ENCODE measurements at places on chromosomes 2 and 18. TPM values are rescaled to one million over a fixed set of nuclear protein-coding genes. Genes with fewer than 3 reads are reported as not detected.
A peak's percentile ranks its signal among the peaks of the same experiment; 100 is the strongest.

GRCh38 chr2:179410552-179411356 is 146.1 kb upstream of the SESTD1 start:
- DNase-seq, result peak; percentile 40
- no peak overlapping the region for H3K4me3 ChIP-seq
- H3K36me3 ChIP-seq, result no peaks in the 10 kb centered on the region
- H3K27ac ChIP-seq, result no peak overlapping the region

CAPN13 gene
- not detected for total RNA-seq

- H3K36me3 ChIP-seq, result no peaks in the 10 kb centered on the region
- H3K4me3 ChIP-seq, result no peak overlapping the region
- no peaks in the 10 kb centered on the region for H3K4me1 ChIP-seq
- no peak for DNase-seq
- no peaks in the 10 kb centered on the region for H3K27me3 ChIP-seq
Observed at GRCh38 chr18:74229891-74230290, 61.9 kb downstream of the CYB5A start.

ARHGAP15 gene
- 152 TPM for total RNA-seq

MSTN gene
- total RNA-seq, result not detected

DNA sequence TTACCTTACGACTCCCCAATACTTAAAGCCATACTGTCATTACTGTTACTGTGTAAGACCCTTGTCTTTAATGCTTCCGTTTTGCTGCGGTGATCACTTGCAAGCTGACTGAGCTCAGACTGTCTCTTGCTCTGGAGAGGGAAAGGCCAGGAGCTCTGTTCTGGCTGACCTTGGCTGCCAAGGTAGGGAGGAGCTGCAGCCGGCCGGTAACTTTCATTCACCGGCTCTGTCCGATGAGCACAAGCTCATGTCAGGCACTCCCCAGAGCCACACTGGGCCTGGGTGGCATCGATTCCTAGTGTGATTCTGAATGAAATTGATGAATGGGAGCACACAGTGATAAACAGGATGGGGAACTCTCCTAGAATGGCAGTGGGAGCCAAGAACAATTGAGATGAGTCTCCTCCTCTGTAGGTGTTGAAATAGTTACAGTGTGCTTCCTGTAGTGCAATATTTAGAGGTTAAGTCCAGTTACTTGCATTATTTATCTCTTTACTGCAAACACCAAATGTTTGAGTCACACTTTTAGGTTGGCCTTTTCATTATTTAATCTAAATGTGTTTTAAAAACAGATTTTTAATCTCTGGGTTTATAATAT is 100.9 kb downstream of the ATP9B start:
- no peak overlapping the region for H3K4me3 ChIP-seq
- no peaks in the 10 kb centered on the region for H3K4me1 ChIP-seq
- no peak overlapping the region for H3K27ac ChIP-seq
- peaks cover 12% of the 10 kb centered on the region for H3K36me3 ChIP-seq

DNA sequence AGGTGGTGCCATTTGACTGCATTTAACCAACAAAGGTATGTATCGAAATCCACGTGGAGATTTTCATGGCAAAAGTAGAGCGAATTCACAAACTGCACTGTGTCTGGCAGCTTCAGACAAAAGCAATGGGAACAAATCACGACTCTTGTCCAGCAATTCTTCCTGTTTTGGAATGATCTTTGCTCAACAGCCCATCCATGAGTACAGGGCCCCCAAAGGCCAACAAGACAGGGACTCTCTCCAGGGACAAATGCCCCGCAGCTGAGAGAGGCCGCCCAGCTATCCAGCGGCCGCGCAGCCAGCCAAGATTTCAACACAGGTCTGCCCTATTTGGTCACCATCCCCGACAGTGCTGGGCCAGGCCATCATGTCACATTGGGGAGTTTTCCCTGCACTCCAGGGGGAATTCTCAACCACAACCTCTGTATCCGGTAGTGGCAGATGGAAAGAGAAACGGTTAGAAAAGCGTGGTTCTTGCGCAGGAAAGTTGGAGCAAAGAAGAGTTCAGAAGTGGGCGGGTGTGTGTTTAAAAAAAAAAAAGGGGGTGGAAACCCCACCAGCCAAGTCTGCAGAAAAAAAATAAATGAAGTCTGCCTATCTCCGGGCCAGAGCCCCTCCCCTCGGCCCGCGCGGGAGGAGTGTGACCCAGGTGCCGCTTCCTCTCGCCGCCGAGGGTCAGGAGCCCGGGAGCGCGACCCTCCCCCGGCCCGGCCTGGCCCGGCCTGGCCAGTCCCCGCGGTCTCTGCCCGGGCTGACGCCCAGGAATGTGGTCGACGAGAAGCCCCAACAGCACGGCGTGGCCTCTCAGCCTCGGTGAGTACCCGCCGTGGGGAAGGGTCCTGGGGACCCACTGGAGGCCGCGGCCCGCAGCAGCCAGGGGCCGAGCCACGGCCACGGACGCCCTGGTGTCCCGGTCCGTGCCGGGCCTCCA is at the start of gene GYPC:
TSS of gene GYPC (plus strand) at position 659 of the 931 bp plus-strand sequence. CDS start at position 765, 106 bp downstream.
- H3K4me1 ChIP-seq, result peaks cover 34% of the 10 kb centered on the region
- DNase-seq, result peak; percentile 62
- peak within 1 kb of the TSS; percentile 93 for H3K27ac ChIP-seq
- no peaks in the 10 kb centered on the region for H3K27me3 ChIP-seq

REG1B gene
- not detected for total RNA-seq

EPHA4 gene
- 0.91 TPM for total RNA-seq

DNA sequence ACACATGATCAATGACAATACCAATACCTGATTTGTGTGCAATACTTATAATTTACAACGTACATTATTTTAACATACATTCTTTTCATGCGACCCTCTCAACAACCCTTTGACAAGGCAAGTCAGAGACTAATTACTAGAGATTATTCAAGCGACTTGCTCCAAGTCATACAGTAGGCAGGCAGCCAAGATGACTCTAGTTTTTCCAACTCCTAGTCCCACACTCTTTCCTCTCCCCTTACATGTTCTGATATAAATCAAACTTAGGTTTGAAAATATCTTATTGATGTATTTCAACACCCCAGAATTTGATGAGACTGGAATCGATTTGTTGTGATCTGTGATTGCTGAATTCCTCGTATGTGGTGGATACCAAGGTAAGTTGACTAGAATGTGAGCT is 8.0 kb upstream of the CYP27C1 start:
- H3K27me3 ChIP-seq, result peaks cover 34% of the 10 kb centered on the region
- no peaks in the 10 kb centered on the region for H3K36me3 ChIP-seq
- no peak for DNase-seq
- H3K4me3 ChIP-seq, result no peak overlapping the region
- peaks cover 19% of the 10 kb centered on the region for H3K4me1 ChIP-seq

DNA sequence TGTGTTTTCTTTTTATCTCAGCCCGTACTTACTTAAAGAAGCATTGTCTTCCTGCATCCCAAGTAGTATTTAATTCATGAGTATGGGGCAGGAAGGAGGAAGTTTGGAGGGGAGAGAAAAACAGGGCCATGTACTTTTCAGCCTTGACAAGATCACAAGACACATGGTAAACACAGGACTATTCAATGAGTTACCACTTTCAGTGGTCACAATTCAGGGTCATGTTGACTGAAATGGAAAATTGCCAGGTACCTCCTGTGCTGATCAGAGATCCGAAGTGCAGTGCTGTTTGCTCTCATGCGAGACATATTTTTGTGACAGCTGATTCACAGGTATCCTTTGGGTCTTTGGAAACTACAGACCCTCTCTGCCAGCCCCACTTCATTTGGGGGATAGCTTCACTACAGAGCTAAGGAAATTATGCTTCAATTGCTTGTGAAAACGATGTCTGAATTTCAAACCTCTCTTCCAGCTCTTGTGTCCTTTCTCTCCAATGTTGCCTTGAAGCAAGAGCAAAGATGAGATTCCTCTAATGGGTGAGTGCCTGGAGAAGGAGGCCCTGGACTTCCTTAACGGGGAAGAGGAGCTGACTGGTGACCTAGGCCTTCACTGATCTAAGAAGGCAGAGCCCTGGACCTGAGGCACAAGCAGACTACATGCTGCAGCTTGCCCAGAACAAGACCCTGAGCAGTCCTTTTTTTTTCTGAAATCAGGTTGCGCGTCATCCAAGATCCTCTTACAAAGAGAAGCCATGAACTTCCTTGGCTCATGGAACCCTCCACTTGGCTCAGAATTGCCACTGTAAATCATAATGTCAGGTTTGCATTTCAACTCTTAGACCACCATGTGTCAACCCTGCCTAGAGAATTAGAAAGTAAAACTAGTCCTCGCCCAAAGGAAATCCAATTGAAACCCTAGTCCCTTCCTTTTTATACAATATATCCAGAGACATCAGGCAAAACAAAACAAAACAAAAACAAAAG is 44.1 kb downstream of the EVA1A start:
- no peak overlapping the region for H3K4me3 ChIP-seq
- DNase-seq, result no peak
- H3K27me3 ChIP-seq, result peaks cover 13% of the 10 kb centered on the region
- H3K4me1 ChIP-seq, result no peaks in the 10 kb centered on the region
- H3K36me3 ChIP-seq, result no peaks in the 10 kb centered on the region

IL37 gene
- not detected for total RNA-seq

NGEF gene
- total RNA-seq, result not detected

DNA sequence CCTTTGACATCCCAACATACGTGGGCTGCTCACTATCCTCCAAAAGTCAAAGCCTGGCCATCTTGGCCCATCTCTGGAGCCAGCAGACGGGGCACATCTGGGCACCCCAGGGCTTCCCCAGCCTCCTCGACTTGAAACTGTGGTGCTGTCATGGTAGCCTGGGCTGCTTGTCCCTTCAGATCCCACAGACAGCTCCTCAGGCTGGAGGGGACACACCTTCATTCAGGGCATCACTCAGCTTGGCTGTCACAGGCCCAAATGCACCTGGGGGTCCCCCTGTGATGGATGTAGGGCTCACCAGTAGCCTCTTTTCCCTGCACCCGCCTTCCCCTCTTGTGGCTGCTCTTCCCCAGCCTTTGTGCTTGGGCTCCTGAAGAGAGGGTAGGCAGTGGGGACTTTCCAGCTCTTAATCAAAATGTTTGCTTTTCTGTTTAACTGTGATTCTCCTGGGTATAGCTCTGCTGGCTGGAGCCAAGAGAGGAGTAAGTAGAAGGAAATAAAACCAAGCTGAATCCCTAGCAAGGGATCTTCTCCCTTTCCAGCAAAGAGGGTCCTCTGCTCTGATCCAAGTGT is 92.3 kb downstream of the GYPC start:
- no peak overlapping the region for H3K27ac ChIP-seq
- peaks cover 10% of the 10 kb centered on the region for H3K4me1 ChIP-seq
- H3K4me3 ChIP-seq, result no peak overlapping the region
- H3K36me3 ChIP-seq, result no peaks in the 10 kb centered on the region
- DNase-seq, result peak; percentile 12

GRCh38 chr2:105873721-105874120 is 129.0 kb downstream of the NCK2 start:
- H3K27ac ChIP-seq, result no peak overlapping the region
- DNase-seq, result peak; percentile 77
- no peak overlapping the region for H3K4me3 ChIP-seq
- peaks cover 39% of the 10 kb centered on the region for H3K36me3 ChIP-seq
- no peaks in the 10 kb centered on the region for H3K27me3 ChIP-seq

DNA sequence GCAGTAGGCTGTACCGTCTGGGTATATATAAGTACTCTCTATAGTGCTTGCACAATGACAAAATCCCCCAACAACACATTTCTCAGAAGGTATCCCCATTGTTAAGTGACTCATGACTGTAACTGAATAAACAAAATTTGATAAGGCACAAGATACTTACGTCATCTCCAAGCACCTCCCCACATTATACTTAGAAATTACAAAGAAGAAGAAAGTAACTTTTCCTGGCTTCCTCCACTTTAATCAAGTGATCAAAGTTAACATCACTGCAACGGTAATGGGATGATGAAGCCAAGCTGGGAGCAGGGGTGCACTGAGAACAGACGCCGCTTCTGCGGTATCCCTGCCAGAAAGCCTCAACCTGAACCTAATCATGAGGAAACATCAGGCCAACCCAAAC is 9.7 kb downstream of the TNS1 start:
- peaks cover 8% of the 10 kb centered on the region for H3K4me1 ChIP-seq
- H3K27ac ChIP-seq, result no peak overlapping the region
- DNase-seq, result no peak

DNA sequence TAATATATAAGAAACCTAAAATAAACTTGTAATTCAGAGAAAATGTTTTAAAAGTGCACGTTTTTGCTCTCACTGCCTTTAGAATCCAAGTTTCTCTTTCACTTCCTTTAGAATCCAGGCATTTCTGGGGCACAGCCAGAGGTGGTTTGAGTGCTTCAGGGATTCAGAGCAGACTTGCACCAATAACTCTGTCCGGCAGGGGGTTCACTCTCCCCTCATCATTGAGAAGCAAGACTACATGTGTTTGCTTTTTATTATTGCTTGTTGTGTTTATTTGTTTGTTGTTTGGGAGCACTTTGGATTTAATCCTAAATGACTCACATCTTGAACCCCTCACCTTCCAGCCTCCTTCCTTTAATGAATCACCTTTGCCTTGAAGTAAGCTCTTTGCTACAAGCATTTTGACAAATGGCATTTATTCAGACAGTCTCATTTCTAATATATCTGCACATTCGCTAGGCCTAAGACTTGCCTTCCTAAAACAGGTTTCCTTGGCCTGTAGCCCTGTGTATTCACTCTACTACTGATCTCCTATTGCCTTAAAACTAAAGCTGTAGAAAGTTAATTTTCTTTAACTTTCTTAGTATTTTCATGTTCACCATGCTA is 233.5 kb upstream of the ATP5MC3 start:
- H3K27ac ChIP-seq, result no peak overlapping the region
- no peaks in the 10 kb centered on the region for H3K4me1 ChIP-seq
- no peak overlapping the region for H3K4me3 ChIP-seq
- DNase-seq, result no peak

CTLA4 gene
- 66.6 TPM for total RNA-seq

AFG3L2 gene
- total RNA-seq, result 39.6 TPM

GRCh38 chr2:103875131-103875530 is 978.8 kb upstream of the POU3F3 start:
- no peak overlapping the region for H3K27ac ChIP-seq
- no peak for DNase-seq
- H3K4me3 ChIP-seq, result no peak overlapping the region
- H3K27me3 ChIP-seq, result no peaks in the 10 kb centered on the region
